ENCODE measurements at places on chromosomes 3 and 15.

DNA sequence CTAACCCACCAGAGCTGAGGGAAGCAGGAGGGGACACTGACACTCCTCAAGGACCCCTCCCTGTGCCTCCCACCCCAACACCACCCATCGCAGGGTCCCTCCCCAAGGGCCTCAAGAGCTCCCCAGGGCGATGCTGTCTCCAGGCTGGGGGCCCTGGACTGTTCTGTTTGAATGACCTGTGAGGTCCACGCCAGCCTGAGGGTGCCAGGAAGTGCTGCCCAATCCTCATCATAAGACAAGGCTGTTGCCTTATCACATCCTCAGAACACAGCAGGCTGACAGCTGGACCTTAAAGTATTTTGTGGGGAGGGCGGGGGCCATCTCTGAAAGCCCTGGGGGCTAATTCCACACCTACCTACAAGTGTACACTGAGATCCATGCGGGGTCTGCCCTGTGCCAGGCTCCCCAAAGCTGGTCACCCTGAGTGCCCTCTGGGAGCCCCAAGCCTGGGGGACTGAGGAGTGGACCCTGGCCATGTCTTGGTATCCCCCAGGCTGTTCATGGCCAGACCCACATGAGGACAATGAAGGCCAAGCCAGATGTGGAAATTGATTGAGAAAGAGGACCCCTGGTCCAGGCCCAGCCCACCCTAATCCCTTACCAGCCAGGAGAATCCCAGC lies 23.8 kb upstream of the GOLGA6C start:
- DNase-seq = peak; percentile 27

- no peak for DNase-seq
Observed at GRCh38 chr15:99845009-99845408, 111.8 kb upstream of the LYSMD4 start.

- peak; percentile 93 for DNase-seq
Observed at GRCh38 chr3:50221411-50222168, 14.4 kb upstream of the GNAI2 start.

- no peak for DNase-seq
Observed at GRCh38 chr3:148319161-148319915, 378.4 kb upstream of the AGTR1 start.

DNA sequence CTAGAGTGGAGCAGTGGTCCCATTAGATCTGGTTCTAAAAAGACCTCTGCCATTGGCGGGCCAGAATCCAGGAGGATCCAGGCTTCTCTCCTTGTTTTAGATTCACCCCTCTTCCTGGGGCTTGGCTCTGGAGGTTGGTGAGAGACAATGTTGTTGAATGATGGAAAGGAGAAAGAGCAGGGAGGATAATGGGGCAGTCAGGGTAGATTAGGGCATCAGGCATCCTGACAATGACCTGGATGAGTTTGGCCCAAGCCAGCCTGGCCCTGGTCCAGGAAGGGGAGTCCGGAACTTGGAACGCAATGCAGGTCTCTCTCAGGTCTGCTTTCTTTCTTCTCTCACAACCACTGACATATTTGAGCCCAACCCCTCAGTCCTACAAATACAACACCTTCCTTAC lies 260.1 kb upstream of the RASGRP1 start:
- DNase-seq = no peak

- no peak for DNase-seq
Observed at GRCh38 chr3:48595075-48595525, at the start of gene COL7A1. TSS of gene COL7A1 (minus strand) at chr3:48595329. CDS start at chr3:48595159, 170 bp downstream.

DNA sequence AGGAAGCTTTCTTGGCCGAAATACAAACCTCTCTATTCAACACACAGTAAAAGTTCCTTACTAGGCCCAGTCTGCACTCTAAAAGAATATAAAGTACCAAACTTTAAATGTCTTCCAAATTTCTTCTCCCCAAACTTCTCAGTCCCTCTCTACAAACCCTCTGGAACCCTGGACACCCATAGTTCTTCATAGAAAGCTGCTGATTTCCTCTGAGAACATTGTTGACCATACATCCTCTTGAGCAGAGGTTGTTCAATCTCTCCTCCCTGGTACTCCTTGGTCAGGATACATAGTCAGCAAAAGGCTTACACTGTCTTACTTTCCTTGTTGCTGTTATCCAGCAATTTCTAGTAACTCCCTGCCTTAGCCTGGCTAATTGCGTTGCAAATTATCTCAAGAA lies 3.1 kb upstream of the ACAP2 start:
- no peak for DNase-seq

DNA sequence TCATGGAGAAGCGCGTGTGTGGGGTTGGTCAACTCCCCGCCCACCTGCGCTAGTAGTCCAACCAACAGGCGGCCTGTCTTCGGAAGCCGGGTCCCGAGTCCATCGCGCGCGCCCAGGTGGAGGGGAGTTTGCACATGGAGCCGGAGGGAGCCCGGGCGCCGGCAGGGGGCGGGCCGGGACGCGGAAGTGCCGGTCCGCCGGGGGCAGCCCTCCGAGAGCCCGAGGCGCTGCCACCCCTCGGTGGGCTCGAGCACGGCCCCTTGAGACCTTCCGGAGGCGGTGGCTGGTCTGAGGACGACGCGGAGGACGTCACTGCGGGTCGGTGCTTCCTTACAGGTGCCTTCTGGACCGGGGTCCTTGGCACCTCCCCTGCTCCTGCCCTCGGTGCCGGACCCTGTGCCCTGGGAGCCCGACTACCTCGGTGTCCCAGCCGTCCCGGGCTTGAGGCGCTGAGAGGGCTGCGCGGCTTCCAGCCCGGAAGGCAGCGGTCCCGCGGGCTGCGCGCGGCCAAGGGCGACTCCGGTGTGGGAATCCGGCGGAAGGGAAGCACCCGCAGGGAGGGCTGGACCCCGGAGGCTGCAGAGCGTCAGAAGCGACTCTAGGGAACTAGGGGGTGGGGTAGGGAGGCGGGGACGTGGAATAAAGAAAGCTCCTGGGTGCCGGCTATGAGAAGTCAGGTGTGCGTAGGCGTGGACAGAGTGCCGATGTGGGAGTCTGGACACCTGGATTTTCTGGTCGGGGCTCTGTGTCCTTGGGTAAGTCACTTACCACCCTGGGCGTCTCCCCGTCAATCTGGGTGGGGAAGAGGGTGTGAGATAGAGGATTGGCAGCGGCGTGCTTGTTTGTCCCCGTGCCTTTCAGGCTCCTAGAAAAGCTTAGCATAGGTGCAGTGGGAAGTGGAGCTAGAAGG lies 212.3 kb downstream of the FGF12 start:
- peak; percentile 87 for DNase-seq

- no peak for DNase-seq
Observed at GRCh38 chr15:68515371-68516095, 63.3 kb upstream of the CORO2B start.

GRCh38 chr15:31511707-31512310 lies 185.2 kb downstream of the KLF13 start:
- DNase-seq = no peak

- no peak for DNase-seq
Observed at GRCh38 chr3:52331091-52331490, 15.0 kb downstream of the DNAH1 start.

GRCh38 chr15:41564286-41564959 lies 5.4 kb downstream of the TYRO3 start:
- DNase-seq = peak; percentile 88

DNA sequence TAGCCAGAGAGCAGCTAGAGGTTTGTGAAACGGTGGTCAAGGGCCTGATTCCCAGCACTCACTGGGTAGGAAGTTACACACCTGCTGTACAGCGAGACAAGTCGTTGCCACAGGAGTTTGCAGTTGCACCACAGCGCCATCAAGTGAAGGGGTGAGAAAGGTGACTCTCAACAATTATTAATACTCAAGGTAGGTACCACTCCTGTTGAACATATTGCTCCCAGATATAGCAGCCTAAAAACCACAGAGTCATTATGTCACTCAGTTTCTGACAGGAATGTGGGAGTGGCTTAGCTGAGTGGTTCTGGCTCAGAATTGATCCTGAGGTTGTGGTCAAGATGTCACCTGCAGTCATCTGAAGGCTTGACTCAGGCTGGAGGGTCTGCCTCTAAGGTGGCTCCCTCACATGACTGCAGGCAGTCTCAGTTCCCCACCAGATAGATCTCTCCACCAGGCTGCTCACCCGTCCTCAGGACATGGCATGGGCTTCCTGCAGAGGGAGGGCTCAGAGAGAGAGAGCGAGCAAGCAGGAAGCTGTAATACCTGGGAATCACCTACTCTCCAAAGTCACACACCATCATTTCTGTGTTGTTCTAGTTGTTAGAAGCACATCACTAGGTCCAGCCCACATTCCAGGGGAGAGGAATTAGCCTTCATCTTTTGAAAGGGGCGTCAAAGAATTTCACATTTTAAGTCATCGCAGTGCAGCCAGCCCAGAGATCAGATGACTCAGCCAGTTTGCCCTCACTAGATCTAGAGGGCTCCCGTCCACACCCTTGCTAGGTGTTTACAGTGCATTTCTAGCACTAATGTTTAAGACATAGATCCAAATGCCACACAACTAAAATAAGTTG lies 17.0 kb upstream of the ANO10 start:
- peak; percentile 31 for DNase-seq

DNA sequence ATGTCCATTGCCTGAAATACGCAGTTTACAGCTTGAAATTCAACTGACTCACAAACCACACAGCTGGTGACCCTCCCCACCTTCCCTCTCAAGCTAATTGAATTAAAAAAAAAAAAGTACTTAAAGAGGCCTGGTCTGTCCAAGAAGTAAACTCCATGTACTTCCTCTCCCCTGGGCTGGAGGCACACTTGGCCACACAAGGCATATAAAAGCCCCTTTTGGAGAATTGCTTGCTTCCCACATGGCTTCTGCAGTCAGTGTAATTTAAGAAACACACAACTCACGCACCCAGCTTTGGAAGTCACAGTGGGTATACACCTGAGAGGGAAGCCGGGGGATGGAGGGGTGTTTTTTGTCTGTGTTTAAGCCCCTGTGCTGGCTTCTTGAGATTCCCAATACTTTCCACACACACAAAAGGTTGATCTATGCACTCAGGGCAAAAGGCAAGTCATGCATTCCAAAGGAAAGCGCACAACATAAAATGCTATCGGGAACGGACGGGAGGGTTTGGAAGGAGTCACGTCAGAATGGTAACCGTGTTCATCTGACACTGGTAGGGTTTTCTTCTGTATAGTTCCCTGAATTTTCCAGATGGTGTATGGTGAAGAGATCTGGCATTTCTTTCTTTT lies 106.6 kb upstream of the ALDH1A3 start:
- DNase-seq = peak; percentile 15

DNA sequence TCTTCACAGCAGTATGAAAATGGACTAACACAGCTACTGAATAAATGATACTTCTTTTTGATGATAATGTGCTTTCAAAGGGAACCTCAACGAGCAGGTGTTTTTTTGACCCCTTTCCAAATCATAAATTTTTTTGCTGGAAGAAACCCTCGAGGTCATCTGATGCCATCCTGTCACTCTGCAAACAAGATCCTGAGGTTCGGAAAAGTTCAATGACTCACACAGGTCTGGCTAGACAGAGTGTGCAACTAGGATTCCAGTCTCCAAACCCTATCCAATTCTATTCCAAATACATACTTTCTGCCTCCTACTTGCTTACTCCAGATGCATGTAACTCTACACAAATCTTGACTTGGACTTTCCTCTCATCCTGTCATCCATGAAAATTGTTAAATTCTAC lies 124.7 kb downstream of the NEDD4 start:
- no peak for DNase-seq

GRCh38 chr15:101176625-101177024 lies 75.2 kb downstream of the CHSY1 start:
- DNase-seq = no peak

- DNase-seq = no peak
Observed at GRCh38 chr3:43290956-43291355, 4.6 kb downstream of the SNRK start.

GRCh38 chr3:170836491-170836890 lies 33.5 kb downstream of the RPL22L1 start:
- no peak for DNase-seq

- peak; percentile 64 for DNase-seq
Observed at GRCh38 chr15:42035435-42035761, 14.6 kb upstream of the PLA2G4E start.

DNA sequence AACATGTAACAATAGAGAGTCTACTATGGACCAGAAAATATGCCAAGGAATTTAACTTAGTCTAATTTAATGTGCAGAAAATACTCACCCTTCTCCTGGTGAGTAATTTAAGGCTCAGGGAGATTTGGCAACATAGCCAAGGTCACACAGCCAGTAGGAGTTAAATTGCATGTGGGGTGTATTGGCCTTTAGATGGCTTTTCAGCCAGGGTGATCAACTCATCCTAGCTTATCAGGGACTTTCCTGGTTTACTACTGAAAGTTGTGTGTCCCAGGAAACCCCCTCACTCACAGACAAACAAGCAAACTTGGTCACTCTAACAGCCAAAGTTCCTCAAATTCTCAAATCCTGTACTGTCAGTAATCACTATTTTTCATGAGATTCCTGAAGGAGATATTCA lies 2.6 kb upstream of the SLC9A9 start:
- DNase-seq = no peak

DNA sequence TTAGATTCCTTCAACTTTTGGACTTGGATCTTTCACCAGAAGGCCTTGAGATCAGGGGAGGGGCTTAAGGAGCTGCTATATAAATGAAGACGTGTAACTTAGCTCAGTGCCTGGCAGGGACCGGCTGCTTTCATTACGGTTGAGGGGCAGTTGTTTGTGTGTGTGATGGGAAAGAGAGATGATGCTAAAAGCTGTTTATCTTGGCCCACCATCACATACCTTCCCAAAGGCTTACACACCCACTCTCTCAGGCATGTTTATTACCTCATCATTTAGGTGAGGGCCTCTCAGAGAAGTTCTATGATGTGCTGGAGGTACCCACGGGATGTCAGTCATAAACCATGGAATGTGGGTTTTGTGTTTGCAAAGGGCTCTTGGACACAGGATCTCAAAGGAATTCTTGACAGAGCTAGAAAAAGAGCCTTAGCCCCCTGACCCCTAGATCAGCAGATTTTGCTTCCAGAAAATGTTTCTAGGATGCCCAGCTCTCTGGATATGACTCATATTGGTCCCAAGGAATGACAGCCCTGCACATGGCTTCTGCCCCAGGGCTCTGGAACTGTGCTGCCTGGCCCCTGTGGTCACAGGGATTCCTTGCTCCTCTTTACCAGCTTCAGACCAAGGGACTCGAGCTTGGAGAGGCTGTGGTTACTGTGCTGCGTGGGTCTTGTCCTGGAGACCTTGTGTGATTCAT lies 15.9 kb upstream of the SMAD3 start:
- DNase-seq = no peak

GRCh38 chr3:141178551-141178950 lies 53.1 kb upstream of the PXYLP1 start:
- no peak for DNase-seq

DNA sequence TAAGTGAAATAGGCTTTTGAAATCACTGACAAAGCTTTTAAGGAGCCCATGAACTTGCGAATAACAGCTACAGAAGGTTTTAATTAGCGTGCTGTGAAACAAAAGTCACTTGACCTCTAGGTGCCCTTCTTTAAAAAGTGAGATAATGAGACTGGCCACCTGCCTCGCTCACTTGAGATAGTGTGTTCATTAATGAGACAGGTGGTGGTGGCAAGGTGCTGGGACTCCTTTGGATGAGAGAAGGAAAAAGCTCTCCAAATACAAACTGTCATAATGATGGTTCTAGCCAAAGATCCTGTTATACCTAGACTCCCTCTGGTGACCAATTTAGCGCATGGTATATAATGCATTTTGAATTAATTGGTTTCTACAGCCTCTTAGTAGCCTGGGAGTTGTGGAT lies 22.7 kb upstream of the IREB2 start:
- peak; percentile 47 for DNase-seq

GRCh38 chr3:58867621-58868020 lies 182.2 kb downstream of the CFAP20DC start:
- DNase-seq = no peak
